ENCODE measurements at places on chromosomes 2 and 18. TPM values are rescaled to one million over a fixed set of nuclear protein-coding genes. Genes with fewer than 3 reads are reported as not detected.

Gene MAL
- not detected for total RNA-seq

Gene PAX3
- total RNA-seq: not detected

Gene NEMP2
- total RNA-seq: 10.5 TPM

Gene ADRA2B
- total RNA-seq: 9.8 TPM

Gene SPDYA
- total RNA-seq: 0.63 TPM

Gene GKN1
- not detected for total RNA-seq

Gene MGAT4A
- 54.7 TPM for total RNA-seq

Data from omental fat pad (tissue), 4 donors.